ENCODE measurements at places on chromosomes 3 and 15.

- DNase-seq, result no peak
Observed at GRCh38 chr15:73727330-73727976, 25.7 kb downstream of the INSYN1 start.

DNA sequence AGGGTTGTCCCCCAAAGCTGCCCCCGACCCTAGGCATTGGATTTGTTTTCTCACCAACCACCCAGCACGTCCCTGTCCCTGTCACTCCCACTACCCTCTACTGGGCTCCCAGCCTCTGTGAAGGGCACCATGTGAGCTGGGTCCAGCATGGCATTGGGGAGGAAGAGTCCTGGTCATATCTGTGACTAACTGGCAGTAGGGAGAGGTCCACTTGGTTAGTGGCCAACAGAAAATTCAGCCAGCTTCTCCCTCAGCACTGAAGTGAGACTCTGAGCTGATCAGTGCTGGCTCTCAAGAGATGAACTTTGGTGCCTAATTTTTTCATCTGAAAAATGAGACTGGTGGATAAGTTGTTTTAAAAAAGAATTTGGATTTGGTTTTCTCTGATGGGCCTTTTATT is 11.3 kb upstream of the KIF23 start:
- no peak for DNase-seq

- no peak for DNase-seq
Observed at GRCh38 chr15:43100971-43101370, 4.9 kb downstream of the UBR1 start.

GRCh38 chr15:47427463-47427862 is 289.8 kb upstream of the SEMA6D start:
- no peak for DNase-seq

- no peak for DNase-seq
Observed at GRCh38 chr3:112775011-112775742, 71.5 kb downstream of the CD200R1L start.

GRCh38 chr3:65776494-65776893 is 262.2 kb downstream of the MAGI1 start:
- DNase-seq, result no peak

DNA sequence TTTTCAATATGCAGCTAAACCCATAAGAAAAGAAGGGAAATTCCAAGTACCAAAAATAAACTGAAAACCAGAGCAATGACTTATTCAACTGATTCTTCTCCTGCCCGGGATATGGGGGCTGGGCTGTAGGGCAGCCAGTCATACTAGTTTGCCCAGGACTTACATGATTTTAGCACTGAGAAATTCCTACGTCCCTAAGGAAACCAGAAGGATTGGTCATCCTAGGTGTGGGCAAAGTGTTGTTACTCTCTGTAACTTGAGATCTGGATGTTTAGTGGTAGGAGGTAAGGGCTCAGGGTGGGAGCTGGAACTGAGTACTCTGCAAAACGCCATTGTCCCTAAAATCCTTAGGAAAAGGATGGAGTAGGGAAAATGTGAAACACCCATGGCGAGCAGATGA is 1.2 kb upstream of the DAZL start:
- no peak for DNase-seq

- DNase-seq, result no peak
Observed at GRCh38 chr3:47394140-47394870, 13.5 kb downstream of the PTPN23 start.

DNA sequence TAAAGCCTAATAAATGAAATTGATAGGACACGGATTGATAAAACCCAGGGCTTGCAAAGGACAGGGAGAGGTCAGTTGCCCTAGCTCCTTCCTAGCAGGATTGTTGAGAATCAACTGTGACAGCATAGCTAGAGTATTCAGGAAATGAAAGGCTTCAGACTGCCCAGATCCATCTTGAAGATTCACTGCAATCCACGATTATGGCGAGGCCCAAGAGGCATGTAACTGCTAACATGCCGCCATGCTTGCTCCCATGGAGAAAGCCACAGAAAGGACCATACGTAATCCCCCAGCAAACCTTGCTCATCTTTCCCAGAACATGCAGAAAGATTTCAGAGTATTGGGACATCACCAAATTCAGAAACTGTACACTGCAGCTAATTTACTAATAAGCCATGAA is 41.3 kb downstream of the MYH15 start:
- DNase-seq, result no peak

- no peak for DNase-seq
Observed at GRCh38 chr15:32893421-32893820, 175.6 kb downstream of the GREM1 start.

DNA sequence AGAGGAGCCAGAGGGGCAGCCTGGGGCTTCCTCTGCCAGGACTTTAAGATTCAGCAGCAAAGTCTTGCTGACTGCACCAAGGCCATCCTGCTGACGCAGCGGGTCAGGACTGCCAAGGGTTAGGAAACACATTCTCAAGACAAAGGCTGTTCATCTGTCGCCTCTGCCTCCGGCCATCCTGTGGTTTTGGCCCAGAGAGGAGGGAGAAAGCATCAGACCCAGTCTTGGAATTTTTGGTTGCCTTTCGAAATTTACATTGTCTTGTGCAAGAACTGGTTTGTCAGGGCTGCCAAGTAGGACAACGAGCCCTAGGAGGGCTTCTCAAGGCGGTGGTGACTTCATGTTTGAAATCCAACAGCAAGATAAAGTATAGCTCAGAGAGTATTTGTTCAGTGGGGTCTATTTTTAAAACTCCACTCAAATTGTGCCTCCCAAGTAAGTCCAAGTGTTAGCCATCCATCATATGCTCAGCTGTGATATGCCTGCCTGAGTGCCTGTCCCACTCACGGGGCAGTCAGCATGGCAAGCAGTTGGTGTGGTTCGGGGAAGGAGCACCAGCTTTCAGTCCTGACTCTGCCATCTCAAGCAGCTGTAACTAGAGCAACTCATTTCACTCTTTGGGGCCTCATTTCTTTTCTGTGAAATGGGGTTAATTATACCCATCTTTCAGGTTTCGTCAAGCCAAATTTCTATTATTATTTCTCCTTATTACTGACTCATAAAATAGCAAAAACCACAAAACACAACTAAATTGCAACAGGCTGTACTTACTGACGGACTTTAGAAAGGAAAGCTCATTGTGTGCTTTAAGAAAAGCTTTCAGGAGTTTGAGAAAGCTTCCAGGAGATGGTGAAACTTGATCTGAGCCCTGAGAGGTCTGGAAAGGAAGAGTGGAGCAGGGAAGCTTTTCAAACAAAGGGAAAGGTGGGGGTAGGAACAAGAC is 42.4 kb upstream of the RHO start:
- DNase-seq, result peak; percentile 60

DNA sequence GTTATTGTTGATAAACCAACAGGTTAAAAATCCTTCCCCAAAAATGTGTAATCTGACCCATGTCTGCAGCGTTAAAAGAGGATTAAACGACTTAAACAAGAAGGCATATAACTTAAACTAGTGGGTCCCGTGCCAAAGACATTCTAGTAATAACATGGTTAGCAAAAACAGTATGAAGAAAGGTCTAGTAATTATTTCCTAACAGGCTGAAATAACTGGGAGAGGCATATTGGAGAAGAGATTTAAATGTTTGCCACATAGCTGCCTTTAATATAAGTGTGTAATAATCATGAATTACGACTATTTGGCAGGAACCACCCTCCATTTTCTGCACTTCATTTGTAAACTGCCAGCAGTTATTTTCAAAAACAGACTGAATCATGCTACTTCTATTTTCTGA is 67.7 kb upstream of the CSPG5 start:
- no peak for DNase-seq

GRCh38 chr3:131174752-131175151 is 148.1 kb downstream of the NEK11 start:
- DNase-seq, result no peak

DNA sequence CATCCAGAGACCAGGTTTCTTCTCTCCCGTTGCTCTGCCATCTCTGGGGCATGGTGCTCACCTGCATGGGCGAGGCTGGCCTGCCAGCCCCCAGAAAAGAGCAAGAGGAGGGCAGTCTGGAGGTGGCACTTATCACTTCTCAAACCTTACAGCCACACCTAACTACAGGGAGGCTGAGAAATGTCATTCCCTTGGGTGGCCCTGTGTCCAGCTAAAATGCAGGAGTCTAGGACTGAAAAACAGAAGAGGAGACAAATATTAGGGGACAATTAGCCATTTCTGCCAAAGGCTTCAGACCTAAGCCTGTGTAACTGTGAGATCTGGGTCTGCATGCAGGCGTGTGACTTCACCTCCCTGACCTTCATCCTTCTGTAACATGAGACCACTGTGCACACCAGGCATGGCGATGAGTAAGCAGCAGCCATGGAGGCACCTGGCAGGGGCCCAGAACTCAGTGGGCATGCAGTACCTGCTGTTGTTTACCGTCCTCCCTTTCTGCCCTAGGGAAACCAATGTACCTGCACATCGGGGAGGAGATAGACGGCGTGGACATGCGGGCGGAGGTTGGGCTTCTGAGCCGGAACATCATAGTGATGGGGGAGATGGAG is 83.4 kb downstream of the MESD start:
- DNase-seq, result no peak

GRCh38 chr15:66899555-66900350 is 165.6 kb upstream of the SMAD3 start:
- DNase-seq, result no peak

GRCh38 chr3:128878556-128879124 is 780 bp upstream of the ACAD9 start:
- no peak for DNase-seq

GRCh38 chr3:154766765-154767503 is 313.2 kb upstream of the MME start:
- DNase-seq, result no peak

DNA sequence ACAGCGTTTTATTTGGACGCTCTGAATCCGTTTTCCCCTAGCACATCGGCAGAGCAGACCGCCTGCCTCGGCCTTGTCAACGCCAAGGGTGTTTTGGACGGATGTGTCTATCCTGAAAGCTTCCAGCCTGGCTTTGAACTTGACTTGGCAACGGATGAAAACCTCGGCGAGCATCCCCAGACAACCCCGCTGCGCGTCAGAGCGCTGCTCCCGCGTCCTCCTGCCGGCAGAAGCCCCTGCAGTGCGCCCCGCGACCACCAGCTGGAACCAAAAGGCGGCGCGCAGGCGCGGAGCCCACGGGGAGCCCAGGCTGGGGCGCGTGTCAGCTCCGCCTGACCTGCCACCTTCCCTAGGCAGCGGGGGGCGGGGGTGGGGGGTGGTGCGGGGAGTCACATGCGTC is 26.2 kb upstream of the ARL8B start:
- DNase-seq, result peak; percentile 21

GRCh38 chr15:90650117-90650955 is 66.8 kb upstream of the BLM start:
- DNase-seq, result no peak

DNA sequence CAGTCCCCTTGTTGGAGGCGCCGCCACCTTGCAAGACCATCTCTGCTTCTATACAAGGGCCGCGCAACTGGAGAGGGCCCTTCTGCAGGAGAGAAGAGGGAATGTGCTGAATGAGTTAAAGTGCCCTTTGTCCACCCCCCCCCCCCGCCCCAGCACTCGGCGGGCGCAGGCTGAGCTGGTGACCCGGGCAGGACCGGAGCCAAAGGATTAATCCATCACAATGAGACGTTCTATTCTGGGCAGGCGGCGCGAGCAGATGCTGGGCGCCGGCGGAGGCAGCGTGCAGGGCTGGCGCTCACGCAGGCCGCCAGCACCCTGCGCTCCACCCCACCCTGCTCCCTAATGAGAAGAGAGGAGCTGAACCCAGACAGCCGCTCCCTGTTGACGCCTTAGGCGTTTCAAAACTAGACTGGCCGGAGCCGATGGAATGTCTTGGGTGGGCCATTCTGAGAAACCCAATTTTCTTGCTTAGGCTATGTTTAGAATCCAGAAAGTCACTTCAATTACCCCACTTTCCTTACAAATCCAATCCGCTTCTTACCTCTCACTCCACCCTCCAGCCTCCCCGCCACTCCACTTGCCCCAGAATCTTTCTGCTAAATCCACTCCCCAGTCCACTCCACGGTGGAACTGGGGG is 32.9 kb downstream of the GJD2 start:
- peak; percentile 6 for DNase-seq

DNA sequence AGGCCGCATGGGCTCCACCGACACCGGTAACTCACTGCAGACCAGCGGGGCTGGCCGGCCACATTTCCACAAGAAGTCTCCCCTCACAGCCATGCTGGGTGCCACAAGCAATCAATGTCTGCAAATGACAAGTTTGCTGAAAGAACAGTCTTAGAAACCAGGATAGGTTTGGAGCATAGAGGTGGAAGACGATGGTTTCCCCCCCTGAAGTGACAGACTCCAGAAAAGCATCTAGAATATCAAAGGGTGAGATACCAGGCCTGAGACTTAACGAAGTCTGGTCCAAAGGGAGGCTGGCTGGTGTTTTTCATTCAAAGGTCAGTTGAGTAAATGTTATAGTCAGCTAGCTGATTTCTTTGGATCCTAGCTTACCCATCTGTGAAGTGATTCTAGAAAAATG is 50.0 kb upstream of the WNT5A start:
- no peak for DNase-seq

GRCh38 chr15:99180086-99180963 is 69.1 kb downstream of the TTC23 start:
- no peak for DNase-seq

DNA sequence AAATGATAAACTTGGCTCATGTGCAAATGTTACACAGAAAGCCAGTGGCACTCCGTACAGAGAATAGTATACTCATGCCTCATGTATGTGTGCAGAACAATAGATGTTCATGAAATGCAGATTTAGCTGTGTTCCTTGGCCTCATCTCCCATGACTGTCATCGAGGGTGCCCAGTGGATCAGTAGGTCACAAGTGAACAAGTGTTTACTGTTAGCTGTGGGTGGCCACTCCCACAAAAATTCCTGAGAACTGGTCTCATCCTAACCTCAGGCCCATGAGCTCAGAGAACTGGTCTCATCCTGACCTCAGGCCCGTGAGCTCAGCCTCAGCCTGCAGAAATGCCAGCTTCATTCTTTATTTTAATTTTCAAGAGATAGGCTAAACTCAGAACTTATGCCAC is 124.1 kb downstream of the GADL1 start:
- DNase-seq, result peak; percentile 4

- no peak for DNase-seq
Observed at GRCh38 chr15:82043130-82043673, 2.6 kb downstream of the MEX3B start.

GRCh38 chr3:21509731-21510470 is 241.1 kb downstream of the ZNF385D start:
- DNase-seq, result no peak

DNA sequence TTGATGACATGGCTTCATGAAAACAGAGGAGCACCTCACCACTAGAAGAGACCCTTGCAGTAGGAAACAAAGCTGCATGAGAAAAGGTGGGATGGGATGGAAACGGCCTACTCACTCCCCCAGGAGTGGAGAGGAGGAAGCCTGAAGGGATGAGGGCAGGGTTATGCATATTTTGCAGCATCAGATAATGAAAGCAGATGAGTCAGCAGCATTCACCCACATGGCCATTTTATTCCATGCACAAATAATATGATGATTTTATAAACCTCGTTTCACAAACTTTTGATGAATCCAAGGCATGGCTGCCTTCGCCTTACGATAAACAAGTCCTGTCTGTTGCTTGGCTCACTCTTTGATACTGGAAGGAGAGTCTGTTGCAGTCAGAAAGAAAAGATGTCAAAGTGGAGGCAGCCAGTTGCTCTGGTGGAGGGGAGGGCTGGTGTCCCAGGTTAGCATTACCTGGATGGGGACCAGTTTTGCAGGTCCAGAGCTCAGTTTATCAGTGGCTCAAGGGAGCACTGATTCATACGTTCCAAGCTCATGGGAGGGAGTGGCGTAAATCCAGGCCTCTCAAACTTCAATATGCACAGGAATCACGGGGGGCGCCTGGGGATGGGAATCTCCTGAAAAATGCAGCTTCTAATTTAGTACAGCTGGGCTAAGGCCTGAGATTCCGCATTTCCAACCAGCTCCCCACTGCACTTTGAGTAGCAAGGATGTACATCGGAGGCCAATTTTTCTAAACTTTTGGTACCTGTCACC is 9.2 kb upstream of the EHD4 start:
- DNase-seq, result no peak
